Thymus (tissue), 14 donors: ENCODE measurements at places on chromosomes 12 and 14. TPM values are rescaled to one million over a fixed set of nuclear protein-coding genes. Genes with fewer than 3 reads are reported as not detected.
A peak's percentile ranks its signal among the peaks of the same experiment; 100 is the strongest.

Gene ALX1
- 0.05 TPM for polyA plus RNA-seq

Gene RNASE12
- polyA plus RNA-seq: not detected

DNA sequence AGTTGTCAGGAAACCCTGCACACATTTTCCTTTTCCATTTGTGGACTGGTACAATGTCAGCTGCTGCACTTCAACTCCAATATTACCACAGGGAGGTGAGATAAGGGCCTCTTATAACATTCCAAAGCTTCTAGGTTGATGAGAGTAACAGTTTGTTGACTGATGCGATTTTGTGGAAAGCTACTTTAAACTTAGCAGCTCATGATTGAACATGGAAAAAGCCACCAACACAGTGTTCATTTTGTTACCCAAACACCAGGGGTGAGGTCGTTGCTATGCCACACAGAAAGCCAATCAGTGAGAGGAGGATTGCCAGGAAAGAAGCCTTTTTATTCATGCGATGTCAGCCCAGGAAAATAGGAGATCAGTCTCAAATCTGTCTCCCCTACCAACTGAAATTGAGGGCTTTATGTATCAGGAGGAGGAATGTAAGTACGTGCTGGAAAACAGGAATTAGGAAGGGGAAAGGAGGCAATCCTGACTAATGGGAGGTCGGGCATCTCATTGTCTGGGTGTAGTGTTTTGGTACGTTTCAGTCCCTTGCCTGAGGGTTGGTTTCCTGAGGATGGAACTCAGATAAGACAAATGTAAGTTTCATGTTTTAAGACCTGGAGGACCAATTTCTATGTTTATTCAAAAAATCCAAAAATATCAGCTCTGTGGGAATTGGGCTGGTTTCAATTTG lies 92.7 kb upstream of the PLEKHA5 start:
- no peaks in the 10 kb centered on the region for H3K27me3 ChIP-seq
- H3K36me3 ChIP-seq: no peaks in the 10 kb centered on the region
- H3K4me1 ChIP-seq: no peaks in the 10 kb centered on the region
- DNase-seq: no peak

DNA sequence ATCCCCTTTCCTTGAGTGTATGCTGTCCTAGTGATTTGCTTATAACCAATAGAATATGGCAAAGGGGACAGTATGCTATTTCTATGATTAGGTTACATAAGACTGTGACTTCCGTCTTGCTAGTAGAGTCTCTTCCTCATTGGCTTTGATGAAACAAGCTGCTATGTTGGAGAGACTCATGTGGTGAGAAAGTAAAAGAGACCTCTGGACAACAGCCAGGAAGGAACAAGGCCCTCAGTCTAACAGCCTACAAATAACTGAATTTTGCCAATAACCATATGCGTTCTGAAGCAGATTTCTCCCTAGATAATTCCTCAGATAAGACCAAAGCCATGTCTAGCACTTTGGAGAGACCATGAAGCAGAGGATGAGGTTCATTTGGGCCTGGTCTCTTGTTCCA lies 134.5 kb upstream of the NAV3 start:
- no peak overlapping the region for H3K4me3 ChIP-seq
- no peaks in the 10 kb centered on the region for H3K27me3 ChIP-seq
- H3K36me3 ChIP-seq: no peaks in the 10 kb centered on the region
- no peak overlapping the region for H3K27ac ChIP-seq
- no peaks in the 10 kb centered on the region for H3K4me1 ChIP-seq

DNA sequence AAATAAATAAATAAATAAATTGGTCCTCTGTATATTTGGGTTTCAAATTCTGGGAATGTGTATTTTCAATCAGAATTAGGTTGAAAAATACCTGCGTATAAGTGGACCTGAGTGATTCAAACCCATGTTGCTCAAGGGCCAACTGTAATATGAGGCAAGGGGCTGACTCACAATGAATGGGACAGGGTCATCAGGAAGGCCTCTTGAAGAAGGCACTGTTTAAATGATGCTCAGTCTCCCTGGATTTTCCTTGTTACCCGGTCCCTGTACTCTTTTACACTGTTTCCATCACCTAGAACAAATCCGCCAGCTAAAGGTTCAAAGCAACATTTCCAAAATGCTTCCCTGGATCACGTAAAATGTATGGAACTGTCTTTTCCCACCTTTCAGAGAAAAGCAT lies 3.8 kb downstream of the PSMB5 start:
- peaks cover 29% of the 10 kb centered on the region for H3K36me3 ChIP-seq
- DNase-seq: no peak
- H3K27ac ChIP-seq: no peak overlapping the region
- H3K4me1 ChIP-seq: peaks cover 20% of the 10 kb centered on the region

DNA sequence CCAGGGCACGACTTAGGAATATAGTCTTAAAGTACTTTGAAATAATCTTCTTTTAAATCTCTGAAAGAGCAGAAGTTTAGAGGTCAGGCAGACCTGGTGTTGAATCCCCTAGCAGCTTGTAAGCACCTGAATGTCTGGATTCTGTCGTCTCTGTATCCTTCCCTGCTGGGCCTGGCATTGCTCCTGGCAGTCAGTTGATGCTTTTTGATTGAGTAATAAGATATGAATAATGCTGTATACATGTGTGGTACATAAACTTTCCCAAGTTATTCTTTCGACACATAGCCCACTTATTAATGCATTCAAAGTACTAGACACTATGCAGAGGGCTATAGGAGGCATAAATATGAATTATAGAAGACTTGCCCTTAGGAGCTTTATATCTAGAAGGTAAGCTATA lies 31.4 kb downstream of the EVL start:
- no peak for DNase-seq
- H3K27me3 ChIP-seq: no peaks in the 10 kb centered on the region
- peaks cover 4% of the 10 kb centered on the region for H3K4me1 ChIP-seq
- peaks cover 93% of the 10 kb centered on the region for H3K36me3 ChIP-seq

- no peaks in the 10 kb centered on the region for H3K36me3 ChIP-seq
- H3K4me1 ChIP-seq: peaks cover 21% of the 10 kb centered on the region
- H3K4me3 ChIP-seq: peak overlapping the region; percentile 41
- no peak for DNase-seq
- H3K27me3 ChIP-seq: peaks cover 30% of the 10 kb centered on the region
Measured at GRCh38 chr12:62191491-62192179, 68.6 kb upstream of the USP15 start.

DNA sequence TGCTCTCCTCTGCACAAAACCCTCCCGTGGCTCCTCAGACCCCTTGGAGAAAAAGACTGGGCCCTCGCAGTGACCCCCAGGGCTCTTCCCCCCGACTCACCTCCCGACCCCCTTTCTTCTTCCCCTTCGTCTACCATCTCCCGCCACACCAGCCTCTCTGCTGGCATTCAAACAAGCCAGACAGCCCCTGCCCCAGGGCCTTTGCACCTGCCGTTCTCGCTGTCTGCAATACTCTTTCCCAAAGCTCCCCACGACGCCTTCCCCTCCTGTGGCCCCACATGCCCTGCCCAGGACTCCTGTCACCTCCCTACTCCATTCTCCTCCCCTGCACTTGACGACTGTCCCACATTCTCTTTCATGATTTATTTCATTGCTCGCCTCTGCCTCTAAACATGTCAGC lies 115.7 kb downstream of the PHETA1 start:
- H3K27me3 ChIP-seq: no peaks in the 10 kb centered on the region
- no peaks in the 10 kb centered on the region for H3K36me3 ChIP-seq
- DNase-seq: no peak
- H3K27ac ChIP-seq: no peak overlapping the region
- H3K4me1 ChIP-seq: no peaks in the 10 kb centered on the region

GRCh38 chr14:81946834-81947798 lies 413.5 kb upstream of the SEL1L start:
- H3K27ac ChIP-seq: no peak overlapping the region
- no peaks in the 10 kb centered on the region for H3K27me3 ChIP-seq
- H3K4me3 ChIP-seq: no peak overlapping the region
- DNase-seq: no peak
- no peaks in the 10 kb centered on the region for H3K4me1 ChIP-seq

DNA sequence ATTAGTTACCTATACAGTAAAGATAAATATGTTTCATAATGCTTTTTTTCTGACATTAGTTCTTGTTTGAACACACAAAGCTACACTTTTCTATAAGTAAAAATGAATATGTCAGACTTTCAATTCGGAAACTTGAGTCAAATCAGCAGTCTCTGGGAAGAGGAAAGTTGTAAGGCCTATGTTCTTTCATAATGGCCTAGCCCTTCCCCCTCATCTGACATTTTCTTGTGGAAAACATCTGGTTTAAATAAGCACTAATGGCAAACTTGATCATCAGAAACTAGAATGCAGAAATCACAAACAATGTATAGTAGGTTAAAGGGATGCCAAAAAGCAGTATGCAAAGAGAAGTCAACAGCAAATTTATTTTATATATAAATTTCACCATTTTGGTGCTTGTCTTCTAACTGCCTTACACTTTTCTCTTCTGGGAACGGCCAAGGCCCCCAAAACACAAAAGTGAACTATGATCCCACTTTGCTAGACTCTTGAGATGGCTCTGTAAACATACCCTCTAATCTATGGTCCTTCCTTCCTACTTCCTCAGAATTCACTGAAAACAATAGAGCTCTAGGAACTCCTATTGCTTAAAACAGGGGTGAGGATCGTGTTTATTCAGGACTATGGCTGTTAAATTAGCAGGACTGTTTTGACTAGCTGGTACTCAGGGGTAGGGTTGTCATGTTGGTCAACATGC lies 444.1 kb downstream of the RAD51B start:
- no peak for DNase-seq
- H3K4me1 ChIP-seq: peaks cover 39% of the 10 kb centered on the region
- no peak overlapping the region for H3K4me3 ChIP-seq
